Activated naive CD4-positive, alpha-beta T cell treated with anti-CD3 and anti-CD28 coated beads, Interleukin-2, amount 50 U/mL, for 16 hours (primary cell): ENCODE measurements at places on chromosomes 16 and 17.

DNA sequence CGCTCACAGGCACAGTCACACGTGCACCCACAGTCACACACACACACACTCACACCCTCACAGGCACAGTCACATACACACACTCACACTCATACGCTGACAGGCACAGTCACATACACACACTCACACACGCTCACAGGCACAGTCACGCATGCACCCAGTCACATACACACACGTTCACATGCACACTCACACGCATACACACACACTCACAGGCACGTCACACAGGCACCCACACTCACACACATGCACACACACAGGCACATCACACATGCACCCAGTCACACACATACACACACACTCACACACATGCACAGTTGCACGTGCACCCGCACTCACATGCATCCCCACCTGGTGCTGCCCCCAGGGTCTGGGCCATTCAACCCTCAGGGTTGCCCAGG, 46.1 kb upstream of the CBFA2T3 start:
- no peak for DNase-seq

DNA sequence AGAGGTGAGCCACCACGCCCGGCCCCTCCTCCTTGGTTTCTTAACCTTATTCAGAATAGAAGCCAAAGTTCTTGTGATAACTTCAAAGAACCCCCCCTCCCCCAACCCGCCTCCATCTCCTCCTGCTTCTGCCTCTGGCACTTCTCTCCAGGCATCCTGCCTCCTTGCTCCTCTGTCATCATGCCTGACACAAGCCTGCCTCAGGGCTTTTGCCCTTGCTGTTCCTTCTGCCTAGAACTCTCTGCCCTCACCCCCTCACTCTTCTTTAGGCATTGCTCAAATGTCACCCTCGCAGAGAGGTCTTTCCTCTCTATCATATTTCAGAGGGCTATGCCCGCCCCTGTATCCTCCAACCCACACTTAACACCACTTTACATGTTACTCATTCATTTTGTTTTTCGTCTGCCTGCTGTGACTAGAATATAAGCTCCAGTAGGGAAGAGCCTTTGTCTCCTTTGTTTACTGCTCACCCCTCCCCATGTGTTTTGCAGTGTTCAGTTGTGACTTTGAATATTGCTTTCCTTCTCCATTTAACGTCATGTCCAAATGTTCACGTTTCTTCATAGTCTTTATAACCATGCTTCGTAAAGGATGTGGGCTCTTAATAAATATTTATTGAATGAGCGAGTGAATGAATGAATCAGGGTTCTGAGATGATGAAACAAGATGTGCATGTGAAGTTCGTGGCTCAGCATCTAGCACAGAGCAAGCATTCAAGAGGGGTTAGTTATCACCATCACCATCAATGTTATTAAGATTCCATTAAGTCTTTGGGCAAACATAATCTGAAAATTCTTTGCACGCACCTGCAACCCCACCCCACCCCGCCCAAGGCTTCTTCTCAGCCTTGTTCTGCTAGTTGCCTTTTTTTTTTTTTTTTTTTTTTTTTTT, 186.2 kb upstream of the WSCD1 start:
- DNase-seq, result no peak

- no peak for DNase-seq
Observed at GRCh38 chr17:55588446-55589242, 77.4 kb upstream of the SMIM36 start.

- DNase-seq, result no peak
Observed at GRCh38 chr17:11704041-11704440, 105.8 kb downstream of the DNAH9 start.

DNA sequence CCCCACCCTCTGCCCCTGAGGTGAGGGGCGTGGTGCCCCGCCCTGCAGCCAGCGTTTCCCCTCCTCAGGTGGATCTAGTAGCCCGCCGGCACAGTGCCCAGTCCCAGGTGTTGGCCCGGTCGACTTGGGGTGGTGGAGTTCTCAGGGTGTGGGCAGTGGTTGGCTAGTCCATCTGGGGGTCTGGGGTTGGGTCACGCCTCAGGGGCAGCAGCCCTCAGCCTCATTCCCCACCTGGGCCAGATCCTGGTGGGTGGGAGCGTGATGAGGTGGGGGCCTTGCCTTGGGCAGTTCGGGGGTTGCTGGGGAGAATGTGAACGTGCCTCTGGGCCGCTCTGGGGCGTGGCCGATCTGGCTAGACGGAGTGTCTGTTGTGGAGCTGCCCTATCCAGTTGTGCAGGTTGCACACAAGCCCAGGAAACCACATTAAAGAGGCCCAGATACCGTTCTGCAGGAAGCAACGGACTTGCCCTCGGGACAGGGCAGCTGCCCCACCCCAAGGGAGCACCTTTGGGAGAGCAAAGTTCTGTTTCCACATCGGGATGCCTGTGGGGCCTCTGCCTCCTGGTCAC, 32.0 kb downstream of the GSE1 start:
- no peak for DNase-seq

GRCh38 chr16:56824331-56824730, 40.7 kb upstream of the SLC12A3 start:
- DNase-seq, result no peak

- no peak for DNase-seq
Observed at GRCh38 chr16:1902547-1903219, 15.5 kb downstream of the HS3ST6 start.

DNA sequence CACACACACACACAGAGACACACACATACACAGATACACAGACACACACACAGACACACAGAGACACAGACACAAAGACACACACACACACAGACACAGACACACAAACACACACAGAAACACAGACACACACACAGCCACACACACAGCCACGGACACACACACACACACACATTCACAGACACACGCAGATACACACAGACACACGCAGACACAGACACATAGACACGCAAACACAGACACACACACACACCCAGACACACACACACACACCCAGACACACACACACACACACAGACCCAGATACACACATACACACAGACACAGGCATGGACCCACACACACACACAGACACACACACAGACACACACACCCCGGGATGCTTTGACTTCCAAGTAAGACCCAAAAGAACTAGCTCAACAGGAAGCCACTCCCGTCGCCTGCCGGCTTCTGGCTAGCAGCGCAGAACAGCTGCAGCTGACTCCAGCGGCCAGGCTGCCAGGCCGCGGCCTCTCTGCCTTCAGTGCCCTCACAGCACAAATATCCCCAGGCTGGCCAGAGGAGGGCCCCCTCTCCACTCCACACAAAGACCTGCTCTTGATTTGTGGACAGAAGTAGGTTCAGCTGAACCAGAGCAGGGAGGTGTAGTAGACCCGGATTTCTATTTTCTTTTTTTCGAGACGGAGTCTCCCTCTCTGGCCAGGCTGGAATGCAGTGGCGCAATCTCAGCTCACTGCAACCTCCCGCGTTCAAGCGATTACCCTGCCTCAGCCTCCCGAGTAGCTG, 6.0 kb upstream of the CHRNE start:
- DNase-seq, result peak; percentile 73

DNA sequence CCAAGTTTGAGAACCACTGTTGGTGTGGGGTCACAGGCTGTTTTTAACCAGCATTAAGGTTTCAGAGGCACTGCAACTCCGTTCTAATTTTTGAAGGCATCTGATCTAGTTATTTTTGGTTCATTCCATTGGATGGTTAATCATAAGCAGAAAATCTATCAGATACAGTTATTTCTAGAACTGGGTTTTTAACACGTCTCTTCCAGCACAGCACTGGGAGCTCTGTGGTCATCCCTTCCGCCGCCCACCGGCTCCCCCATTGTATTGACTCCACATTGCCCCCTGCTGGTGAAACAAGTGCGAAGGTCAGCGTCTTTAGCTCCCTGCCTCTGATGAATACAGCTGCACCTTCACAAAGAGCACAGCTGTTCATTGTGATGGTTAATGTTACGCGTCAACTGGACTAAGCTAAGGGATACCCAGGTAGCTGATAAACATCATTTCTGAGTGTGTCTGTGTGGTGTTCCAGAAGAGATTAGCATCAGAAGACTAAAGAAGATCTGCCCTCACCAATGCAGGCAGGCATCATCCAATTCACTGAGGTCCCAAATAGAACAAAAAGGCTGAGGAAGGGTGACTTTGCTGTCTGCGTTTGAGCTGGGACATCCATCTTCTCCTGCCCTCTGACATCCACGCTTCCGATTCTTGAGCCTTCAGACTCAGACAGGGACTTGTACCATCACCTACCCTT, 8.5 kb downstream of the CCL18 start:
- peak; percentile 32 for DNase-seq

DNA sequence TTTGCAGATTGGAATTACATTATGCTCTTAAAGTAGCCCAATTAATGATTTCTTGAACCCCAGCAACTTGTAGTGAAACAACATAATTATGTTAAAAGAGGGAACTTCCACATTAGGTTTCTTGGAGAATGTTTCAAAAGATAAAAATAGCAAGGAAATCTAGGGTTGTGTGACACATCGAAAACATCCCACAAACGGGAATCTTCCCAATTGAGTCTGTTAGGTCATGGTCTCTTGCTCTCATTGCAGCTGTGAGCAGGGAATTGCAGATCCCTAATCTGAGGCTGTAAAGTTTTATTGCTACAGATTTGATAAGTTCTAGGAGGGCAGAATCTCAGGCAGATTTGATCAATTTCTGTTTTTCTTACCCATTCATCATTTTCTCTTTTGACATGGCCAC, 6.7 kb upstream of the LPO start:
- no peak for DNase-seq

DNA sequence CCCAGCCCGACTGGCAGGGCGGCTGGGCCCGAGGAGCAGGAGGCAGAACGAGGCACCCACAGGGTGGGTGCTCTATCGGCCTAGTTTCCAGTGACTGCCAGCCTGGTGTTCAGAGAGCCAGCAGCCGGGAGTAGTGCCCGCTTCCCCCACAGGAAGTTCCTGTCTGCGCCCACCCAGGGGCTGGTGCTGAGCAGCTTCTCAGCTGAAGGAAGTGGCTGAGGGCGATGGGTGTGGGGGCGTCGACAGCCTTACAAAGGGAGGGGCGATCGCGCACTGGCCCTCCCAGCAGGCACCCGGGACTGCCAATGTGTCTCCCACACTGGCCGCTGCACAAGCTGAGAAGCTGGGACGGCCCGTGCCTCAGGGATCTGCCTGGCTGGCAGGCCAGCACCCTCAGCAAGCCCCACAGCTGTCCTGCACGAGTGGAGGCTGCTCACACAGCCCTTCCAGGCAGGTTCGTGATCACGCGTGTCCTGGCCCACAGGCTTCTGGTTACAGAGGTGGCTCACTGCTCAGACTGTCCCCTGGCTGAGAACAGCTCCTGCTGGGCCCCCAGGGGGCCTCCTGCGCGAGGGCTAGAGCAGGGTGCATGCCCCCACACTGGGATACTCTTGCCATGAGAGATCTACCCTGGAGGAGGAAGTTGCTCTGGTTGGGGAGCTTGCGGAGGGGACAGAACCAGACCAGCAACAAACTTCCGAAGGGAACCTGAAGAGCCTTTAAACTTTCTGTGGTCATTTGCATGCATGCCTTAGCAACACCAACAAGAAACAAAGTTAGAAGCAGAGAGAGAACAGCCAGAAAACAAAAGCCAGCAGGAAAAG, 2.5 kb downstream of the RNF166 start:
- peak; percentile 64 for DNase-seq

DNA sequence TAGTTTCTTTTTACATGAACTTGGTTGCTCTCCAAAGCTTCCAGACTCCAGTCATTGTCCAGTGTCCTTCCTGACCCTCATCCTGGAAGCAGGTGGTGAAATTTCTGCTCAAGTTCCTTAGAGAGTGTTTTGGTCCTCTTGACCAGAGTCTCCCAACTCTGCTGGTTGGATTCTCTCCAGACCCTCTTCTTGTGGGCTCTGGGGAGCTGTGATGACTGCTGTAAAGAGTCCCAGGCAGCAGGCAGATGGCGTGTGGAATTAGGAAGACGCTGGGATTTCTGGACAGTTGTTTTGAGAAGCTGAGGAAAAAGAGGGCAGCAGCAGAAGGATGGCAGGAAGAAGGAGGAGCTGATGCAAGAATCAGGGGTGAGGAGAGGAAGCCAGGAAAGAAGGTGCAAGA, 1.6 kb upstream of the SEZ6 start:
- DNase-seq, result no peak

- DNase-seq, result no peak
Observed at GRCh38 chr17:65182233-65182632, 45.1 kb downstream of the RGS9 start.

GRCh38 chr17:75759457-75759856, 5.5 kb downstream of the GALK1 start:
- no peak for DNase-seq

- DNase-seq, result no peak
Observed at GRCh38 chr17:39177256-39177655, 11.3 kb upstream of the ARL5C start.

GRCh38 chr17:47950448-47950847, 7.2 kb downstream of the PRR15L start:
- no peak for DNase-seq

- no peak for DNase-seq
Observed at GRCh38 chr16:11383481-11384183, 38.4 kb downstream of the RMI2 start.

DNA sequence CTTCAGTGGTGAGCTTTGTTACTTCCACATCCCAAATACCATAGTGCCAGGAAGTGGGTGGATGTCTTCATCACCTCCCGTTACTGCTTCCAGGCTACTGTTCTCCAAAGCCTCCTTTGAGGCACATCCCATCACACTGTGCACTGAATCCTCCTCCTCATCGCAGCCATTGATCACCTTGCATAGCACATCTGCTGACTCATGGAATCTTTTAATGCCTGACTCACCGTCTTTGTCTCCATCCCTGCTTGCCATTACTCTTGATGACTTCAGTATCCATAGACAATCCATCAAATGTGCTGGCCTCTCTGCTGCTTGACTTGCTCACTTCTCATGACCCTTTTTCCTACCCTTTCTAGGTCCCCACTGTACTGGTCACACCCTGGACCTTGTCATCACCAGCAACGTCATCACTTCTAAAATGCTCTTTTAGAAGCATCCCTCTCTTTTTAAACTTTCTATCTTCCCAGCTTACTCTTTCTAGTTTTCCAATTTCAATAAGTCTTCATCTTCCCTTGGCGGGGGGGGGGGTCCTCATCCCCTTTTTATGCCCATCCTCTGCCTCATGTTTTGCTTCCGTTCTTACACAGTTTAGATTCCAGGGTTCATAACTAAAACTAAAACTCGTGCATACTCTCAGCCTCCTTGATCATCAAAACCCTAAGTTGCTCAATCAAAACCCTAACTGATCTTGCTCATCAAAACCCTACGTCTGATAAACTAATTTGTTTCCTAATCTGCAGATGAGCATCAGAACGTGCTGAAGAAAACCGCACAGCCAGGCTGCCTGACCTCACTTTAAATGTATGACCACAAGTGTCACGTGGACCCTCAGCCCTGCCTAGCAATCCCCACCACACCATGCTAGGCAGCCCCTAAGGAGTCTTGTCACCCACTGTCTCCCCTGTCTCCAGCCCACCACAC, 289.7 kb upstream of the ZFHX3 start:
- DNase-seq, result no peak
